Lung (tissue), 17 donors: ENCODE measurements at places on chromosomes 3 and 15. TPM values are rescaled to one million over a fixed set of nuclear protein-coding genes. Genes with fewer than 3 reads are reported as not detected.

Gene BUB1B
- total RNA-seq = 1.8 TPM

Gene SLC24A5
- not detected for total RNA-seq

Gene GNAT1
- not detected for total RNA-seq

Gene MTMR10
- 30.3 TPM for total RNA-seq

Gene STRA6
- 2.6 TPM for total RNA-seq

Gene ASB14
- total RNA-seq = 0.74 TPM

Gene ATP10A
- total RNA-seq = 4.5 TPM

Gene GOLGA8T
- total RNA-seq = not detected

Gene TEX55
- total RNA-seq = not detected

Gene CKMT1A
- total RNA-seq = 6.8 TPM

Gene MYNN
- 32.1 TPM for total RNA-seq

Gene IQCH
- total RNA-seq = 10.5 TPM

Gene LIPC
- 0.55 TPM for total RNA-seq

Gene TPRG1
- total RNA-seq = 10.5 TPM

Gene CPNE9
- total RNA-seq = not detected
